ENCODE measurements at places on chromosomes 1 and 21.
A peak's percentile ranks its signal among the peaks of the same experiment; 100 is the strongest.

GRCh38 chr1:225613006-225613405 is 39.9 kb downstream of the ENAH start:
- H3K4me1 ChIP-seq: peaks cover 4% of the 10 kb centered on the region
- no peaks in the 10 kb centered on the region for H3K36me3 ChIP-seq
- H3K27me3 ChIP-seq: no peaks in the 10 kb centered on the region
- no peak overlapping the region for H3K27ac ChIP-seq

DNA sequence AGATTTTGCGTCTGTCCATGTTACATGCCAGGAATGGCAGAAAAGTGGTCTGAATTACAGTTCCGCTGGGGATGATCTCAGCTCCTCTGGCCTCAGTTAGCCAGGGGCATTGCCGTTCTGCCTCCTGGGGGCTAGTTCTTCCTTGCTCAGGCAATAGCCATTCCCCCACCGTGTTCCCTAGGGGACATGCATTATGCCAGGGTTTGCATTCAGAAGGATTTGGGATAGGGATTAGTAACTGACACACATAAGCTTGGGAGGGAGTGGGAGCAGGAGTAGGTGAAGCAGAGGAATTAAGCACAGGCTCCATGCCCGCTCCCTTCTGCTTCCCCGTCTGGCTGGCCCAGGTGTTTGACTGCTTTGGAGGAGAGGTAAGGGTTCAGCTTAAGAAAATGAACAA is 12.7 kb downstream of the LRRC71 start:
- H3K36me3 ChIP-seq: peaks cover 42% of the 10 kb centered on the region
- H3K4me1 ChIP-seq: no peaks in the 10 kb centered on the region
- no peak for DNase-seq
- no peak overlapping the region for H3K27ac ChIP-seq

DNA sequence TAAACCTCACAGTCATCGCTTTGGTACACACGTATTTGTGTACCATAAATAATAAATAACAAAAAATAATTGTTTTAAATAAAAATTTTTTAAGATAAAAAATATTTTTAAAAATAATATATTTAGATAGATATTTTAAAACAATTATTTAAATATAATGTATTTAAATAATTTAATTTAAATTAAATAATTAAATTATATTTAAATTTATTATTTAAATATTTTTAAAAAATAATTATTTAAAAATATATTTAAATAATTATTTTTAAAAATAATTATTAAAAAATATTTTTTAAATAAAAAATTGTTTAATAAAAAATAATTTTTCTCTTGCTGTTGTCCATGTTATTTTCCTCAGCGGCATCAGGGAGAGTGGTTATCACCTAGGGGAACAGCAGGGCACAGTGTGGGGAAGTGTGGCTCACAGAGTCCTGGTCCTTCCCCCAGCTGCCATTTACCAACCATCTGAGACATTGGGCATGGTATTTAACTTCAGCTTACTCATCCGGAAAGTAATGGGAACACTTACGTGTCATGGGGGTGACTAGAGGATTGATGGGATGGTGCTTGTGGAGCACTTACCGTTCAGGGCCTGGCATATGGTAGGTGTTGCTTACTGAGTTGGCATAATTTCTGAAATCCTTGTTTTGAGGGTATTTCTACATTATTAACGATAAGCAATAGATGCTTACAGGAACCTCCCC is 92.9 kb upstream of the TSPAN2 start:
- no peaks in the 10 kb centered on the region for H3K36me3 ChIP-seq
- no peak overlapping the region for H3K27ac ChIP-seq
- no peaks in the 10 kb centered on the region for H3K4me1 ChIP-seq
- no peaks in the 10 kb centered on the region for H3K27me3 ChIP-seq
- DNase-seq: no peak

- H3K4me3 ChIP-seq: no peak overlapping the region
- no peak for DNase-seq
- no peaks in the 10 kb centered on the region for H3K36me3 ChIP-seq
Measured at GRCh38 chr1:228833911-228834688, 98.8 kb downstream of the RHOU start.

GRCh38 chr1:2376261-2376741 is 15.1 kb downstream of the MORN1 start:
- no peak overlapping the region for H3K27ac ChIP-seq
- DNase-seq: no peak
- H3K4me1 ChIP-seq: peaks cover 8% of the 10 kb centered on the region
- no peaks in the 10 kb centered on the region for H3K36me3 ChIP-seq

DNA sequence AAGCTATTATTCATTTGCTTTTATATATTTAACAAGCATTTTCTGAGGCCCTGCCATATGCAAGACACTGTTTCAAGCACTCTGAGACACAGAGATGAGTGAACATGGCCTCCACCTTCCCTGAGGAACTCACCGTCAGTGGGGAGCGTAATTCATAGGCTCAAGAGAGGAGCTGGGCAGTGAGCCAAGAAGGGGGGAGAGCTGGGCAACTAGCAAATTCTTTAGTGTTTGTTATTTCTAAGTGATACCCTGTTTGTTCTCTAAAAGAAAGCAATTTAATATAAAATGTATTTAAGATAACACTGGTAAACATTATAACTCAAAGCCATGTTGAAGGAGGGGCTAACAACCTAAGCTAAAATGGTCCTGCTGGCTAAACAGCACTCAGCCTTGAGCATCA is 119.2 kb upstream of the NGF start:
- H3K4me3 ChIP-seq: no peak overlapping the region
- H3K27ac ChIP-seq: no peak overlapping the region
- H3K27me3 ChIP-seq: peaks cover 3% of the 10 kb centered on the region
- H3K36me3 ChIP-seq: no peaks in the 10 kb centered on the region
- no peaks in the 10 kb centered on the region for H3K4me1 ChIP-seq

DNA sequence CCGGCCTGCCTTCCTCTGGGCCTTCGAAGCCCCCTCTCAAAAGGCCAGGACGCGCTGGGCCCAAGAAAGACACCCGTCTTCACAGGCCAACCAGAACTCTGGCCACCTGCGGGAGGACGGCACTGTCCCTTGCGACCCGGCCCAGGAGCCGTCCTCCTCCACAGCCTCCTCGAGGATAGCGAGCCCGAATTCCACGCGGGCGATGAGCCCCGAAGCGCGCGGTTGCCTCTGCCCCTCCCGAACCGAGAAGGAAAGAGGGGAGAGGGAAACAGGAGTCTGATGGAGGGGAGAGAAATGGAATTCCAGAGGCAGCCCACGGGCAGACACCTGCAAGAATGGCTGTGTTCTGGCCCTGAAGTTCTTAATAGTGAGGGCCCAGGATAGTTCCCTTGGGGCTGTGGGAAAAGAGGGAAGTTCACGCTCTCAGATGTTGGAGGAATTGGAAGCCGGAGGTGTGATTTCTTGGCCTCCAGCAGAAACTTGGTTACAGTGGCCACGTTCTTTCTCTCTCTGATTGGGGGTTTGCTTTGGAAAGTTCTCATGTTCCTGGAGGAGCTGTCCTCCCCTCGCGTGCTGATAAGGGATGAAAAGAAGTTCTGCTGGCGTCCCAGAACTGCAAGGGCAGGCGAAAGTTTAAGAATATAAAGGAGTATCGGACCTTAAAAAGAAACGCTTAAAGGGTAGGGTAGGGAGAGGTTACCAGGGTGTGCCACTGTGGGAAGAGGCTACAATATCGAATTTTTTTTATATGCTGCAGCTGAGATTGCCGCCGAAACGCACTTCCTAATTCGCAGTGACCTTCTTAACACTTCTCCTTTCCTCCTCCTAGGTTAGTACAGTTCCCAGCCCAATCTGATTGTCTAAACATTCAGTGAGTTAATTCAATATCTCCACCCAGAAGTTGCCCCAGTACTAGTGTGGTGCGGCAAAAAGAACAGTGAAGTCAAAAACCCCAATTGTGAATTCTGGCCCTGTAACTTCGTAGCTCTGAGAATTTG is 5.8 kb upstream of the SLC44A5 start:
- H3K36me3 ChIP-seq: no peaks in the 10 kb centered on the region
- peak overlapping the region; percentile 16 for H3K4me3 ChIP-seq
- H3K4me1 ChIP-seq: peaks cover 14% of the 10 kb centered on the region
- H3K27me3 ChIP-seq: peaks cover 49% of the 10 kb centered on the region

GRCh38 chr1:53574621-53575020 is 115.4 kb downstream of the DMRTB1 start:
- no peak overlapping the region for H3K4me3 ChIP-seq
- H3K4me1 ChIP-seq: no peaks in the 10 kb centered on the region
- no peaks in the 10 kb centered on the region for H3K36me3 ChIP-seq
- no peak overlapping the region for H3K27ac ChIP-seq

- no peak overlapping the region for H3K4me3 ChIP-seq
- no peaks in the 10 kb centered on the region for H3K4me1 ChIP-seq
- H3K27ac ChIP-seq: no peak overlapping the region
- no peak for DNase-seq
- no peaks in the 10 kb centered on the region for H3K36me3 ChIP-seq
Measured at GRCh38 chr21:30206551-30207251, 9.2 kb downstream of the CLDN8 start.

DNA sequence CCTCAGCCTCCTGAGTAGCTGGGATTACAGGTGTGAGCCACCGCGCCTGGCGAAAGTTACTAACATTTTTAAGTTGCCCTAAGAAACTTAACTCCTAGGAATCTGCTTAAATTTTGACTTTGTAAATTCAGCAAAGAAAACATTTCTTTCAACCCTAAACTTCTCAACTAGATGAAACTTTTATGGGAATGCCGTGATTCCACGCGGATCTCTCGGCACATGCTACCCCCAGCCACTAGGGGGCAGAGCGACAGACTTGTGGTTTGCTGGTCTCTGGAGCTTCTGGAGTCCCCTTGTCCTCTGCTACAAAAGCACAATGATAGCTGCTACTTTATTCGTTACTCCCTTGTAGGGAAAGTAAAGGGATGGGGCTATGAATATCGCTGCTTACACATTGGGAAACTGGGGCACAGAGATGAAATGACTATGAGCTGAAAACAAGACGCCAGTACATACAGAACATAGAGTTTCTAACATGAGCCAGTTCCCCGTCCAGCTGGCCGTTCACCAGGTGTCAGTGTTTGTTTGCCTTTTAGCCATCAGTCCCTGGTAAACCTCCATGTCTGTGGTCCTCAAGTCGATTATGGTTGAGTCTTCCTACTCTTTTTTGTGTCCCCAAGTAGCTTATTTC is 114.7 kb downstream of the PBX1 start:
- H3K36me3 ChIP-seq: peaks cover 3% of the 10 kb centered on the region
- no peaks in the 10 kb centered on the region for H3K27me3 ChIP-seq
- DNase-seq: no peak
- no peak overlapping the region for H3K27ac ChIP-seq
- no peak overlapping the region for H3K4me3 ChIP-seq

GRCh38 chr1:112399456-112399855 is 3.4 kb downstream of the CTTNBP2NL start:
- H3K4me1 ChIP-seq: peaks cover 18% of the 10 kb centered on the region
- no peak overlapping the region for H3K27ac ChIP-seq
- DNase-seq: no peak
- no peaks in the 10 kb centered on the region for H3K36me3 ChIP-seq
- H3K27me3 ChIP-seq: no peaks in the 10 kb centered on the region

All from large intestine (tissue), 12 donors.